Fibroblast of skin of back (primary cell): ENCODE measurements at places on chromosomes 3 and 15.

DNA sequence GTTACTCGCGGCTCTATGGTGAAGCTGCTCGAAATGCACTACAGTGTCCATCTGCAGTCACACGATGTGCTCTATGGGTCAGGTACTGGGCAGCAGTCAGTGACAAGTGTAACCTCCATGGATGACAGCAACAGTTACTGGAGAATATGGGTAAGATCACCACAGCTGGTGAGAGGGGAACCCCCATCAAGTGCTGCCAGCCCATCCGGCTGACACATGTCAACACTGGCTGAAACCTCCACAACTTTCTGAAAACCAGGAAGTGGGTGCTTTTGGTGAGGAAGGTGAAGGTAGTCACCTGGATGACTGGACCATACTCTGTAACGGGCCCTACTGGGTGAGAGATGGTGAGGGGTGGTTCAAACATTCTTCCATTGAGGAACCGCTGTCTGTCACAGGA lies 87.4 kb upstream of the C15orf39 start:
- no peak for DNase-seq

GRCh38 chr3:63228677-63229076 lies 49.4 kb upstream of the SYNPR start:
- peak; percentile 43 for DNase-seq

DNA sequence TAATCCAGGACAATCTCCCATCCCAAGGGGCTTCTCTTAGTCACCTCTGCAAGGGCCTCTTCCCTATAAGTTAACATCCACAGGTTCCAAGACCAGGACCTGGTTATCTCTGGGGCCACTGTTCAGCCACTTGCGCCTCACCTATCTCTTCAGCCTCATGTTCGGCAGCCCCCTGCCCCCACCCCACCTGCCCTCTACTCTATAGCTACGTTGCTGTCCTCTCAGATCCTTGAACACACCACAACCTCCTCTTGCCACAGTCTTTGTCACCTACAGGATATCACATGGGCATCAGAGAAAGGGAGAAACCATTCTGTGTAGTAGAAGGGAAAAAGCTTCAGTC lies 33.9 kb downstream of the SLC41A3 start:
- DNase-seq = no peak

- no peak for DNase-seq
Measured at GRCh38 chr3:64129106-64129505, 96.2 kb downstream of the PRICKLE2 start.

- DNase-seq = peak; percentile 8
Measured at GRCh38 chr3:114179575-114179974, 723 bp upstream of the DRD3 start.

GRCh38 chr15:34722439-34722836 lies 32.4 kb downstream of the GJD2 start:
- peak; percentile 56 for DNase-seq

DNA sequence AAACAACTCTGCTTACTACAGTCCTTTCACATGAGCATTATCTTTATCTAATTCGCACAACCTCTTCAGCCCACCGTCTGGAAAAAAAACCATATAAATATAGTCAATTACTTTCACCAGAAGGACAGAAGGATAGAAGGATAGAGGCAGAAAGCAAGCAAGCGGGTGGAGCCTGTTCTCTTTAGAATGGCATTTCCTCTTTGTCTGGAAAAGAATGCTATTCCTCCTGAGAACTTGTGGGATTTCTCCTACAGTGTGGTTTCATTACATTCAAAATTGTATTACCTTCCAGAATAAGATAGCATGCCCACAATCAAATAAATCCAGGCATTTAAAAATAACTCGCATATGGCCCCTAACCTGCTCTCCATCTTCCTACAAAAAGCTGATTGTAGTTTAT lies 23.1 kb downstream of the SLC30A4 start:
- DNase-seq = peak; percentile 74

DNA sequence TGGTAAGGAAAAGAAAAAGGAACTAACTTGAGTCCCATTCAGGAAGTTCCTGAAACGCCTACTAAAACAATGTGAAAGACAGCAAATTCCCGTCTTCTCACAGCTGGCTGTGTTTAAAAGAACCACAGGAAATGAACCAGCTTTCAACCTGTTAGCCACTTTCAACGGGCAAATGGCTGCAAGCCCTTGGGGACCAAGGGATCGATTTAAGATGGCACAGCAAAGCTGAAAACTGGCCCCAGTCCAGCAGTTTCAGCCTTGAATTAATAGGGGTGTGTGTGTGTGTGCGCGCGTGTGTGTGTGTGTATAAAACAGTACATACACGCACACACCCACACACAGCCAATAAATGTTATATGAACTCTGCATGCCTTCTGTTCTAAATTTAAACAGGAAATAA lies 168.7 kb upstream of the TMCO5A start:
- DNase-seq = no peak

GRCh38 chr3:7734456-7734855 lies 767.2 kb upstream of the LMCD1 start:
- DNase-seq = peak; percentile 46

- peak; percentile 35 for DNase-seq
Measured at GRCh38 chr3:180383332-180384020, 218.5 kb upstream of the TTC14 start.

GRCh38 chr3:112984485-112984884 lies 6.3 kb upstream of the GTPBP8 start:
- DNase-seq = no peak

DNA sequence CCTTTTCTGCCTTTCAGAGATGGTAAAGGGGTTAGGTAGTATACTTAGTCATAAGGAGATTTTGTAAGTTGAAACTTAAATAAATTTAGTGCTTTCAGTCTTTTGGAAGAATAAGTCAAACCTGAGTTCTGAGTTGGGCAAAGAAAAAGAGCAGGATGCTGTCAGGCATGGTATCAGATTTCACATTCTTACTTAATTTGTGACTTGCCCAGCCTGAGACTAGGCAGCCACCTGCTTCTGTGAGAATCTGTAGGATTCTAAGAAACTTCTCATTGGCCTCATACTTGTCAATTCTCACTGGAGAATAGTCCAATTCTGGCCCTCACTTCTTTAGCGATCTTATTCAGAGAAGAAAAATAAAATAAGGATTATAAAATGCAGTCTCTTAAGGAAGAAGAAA lies 577.5 kb downstream of the DIPK2A start:
- no peak for DNase-seq

- no peak for DNase-seq
Measured at GRCh38 chr3:64027658-64028057, 4.4 kb upstream of the PSMD6 start.

- DNase-seq = no peak
Measured at GRCh38 chr3:18126772-18127171, 298.4 kb downstream of the SATB1 start.

GRCh38 chr3:38097446-38098375 lies 39.2 kb downstream of the ACAA1 start:
- DNase-seq = no peak

DNA sequence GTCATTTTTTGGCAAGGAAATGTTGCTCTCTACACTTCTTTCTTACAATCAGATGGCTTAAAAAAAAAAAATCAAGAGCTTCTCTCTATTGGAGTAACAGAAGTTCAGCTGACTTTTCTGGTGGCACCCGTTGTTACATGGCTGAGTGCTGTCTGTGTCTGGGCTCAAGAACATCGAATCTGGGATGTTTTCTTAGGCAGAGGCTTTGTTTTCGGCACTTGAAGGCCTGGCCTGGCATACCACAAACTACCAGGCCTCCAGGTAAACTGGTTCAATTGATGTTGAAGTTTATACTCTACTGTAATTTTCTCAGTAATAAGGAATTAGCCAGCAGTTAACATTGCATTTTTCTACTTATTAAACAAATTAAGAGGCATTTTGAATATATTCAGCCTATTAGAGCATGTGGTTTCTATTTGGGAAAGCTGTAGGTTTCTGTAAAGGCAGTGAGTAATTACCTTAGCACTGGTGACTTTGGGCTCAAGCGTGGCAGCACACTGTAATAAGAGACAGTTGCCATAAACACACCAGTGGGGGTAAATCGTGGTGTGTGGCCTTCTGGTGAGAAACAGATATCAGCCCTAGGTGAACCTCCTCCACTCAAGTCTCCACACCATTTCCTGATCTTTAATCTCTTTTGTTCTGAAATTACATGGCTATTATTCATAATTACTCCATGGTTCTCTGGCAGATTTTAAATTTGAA lies 544.7 kb downstream of the MECOM start:
- DNase-seq = peak; percentile 10

DNA sequence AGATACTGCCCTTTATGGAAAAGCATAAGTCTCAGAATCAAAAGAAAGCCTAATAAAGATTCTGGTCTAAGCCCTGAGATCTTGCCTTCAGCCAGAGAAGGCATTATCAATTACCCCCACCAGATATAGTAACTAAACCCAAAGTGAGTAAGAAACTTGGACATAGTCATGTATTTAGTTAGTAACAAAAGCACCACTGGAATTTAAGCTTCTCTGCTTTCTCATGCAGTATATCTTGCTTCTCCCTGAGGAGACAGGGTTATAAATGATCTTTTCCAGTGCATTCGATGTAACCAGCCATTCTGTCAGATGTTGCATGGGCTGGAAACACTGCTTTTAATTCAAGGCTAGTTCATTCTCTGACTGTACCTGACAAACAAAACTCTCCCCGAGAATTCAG lies 946.7 kb downstream of the NAALADL2 start:
- DNase-seq = no peak

DNA sequence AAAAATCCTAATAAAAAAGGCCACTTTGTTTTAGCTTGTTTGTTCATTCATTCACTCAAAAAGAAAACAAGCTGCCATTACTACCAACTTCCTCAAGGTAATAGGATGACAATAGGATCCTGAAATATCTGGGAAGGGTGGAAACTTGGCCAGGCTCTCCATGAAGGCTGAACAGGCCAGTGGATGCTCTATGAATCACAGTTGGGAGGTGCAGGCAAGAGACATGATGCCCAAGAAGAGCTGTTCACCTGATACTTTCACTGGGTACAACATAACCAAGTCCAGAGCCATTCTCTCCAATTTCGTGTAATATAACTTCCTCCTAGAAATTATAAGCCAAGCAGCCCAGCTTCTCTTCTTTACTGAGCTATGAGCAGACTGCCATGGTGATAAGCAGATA lies 37.3 kb downstream of the NMNAT3 start:
- DNase-seq = no peak

GRCh38 chr15:100777821-100778220 lies 101.8 kb upstream of the ALDH1A3 start:
- peak; percentile 74 for DNase-seq

DNA sequence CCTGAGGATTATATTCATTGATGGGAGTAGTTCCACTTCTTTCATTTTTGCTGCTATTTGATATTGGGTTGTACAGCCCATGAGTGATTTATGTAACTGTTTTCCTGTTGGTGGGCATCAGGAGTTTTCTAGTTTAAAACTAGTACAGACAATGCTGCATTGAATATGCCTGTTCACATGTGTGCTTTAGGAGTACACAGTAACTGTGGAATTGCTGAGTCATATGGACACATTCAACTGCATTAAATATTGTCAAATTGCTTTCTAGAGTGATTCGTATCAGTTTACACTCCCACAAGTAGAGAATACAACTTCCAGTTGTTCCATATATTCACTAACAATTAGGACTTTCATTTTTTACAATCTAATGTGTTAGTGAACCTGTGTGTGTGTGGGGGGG lies 59.8 kb upstream of the THSD4 start:
- DNase-seq = peak; percentile 53

DNA sequence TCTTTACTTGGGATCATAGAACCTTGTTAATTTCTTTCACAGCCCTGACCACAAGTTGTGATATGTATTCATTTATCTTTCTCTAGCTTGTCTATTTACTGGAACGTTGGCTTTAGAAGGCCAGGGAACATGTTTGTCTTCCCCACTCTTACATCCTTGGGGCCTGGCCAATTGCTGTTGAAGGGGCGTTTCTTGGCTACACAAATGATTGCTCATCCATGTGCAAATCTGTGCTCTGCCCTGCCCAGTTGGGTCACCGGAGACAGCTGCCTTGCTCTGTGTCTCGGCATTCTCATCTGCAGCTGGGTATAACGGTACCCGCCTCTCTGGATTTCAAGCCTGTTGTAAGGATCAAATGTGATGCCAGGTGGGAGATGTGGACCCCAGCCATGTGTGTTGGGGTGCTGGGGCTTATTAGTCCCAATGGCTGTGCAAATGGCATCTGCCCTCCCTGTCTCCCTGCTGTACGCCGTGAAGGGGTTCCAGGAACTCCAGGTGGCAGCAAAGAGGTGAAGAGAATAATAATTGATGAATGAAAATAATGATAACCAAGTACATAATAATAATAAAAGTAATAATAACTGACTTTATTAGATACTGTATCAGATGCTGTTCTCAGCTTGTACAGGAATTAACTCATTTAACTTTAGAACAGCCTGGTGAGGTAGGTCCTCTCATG lies 24.0 kb upstream of the TLE3 start:
- DNase-seq = peak; percentile 64

GRCh38 chr3:143483214-143483613 lies 363.6 kb downstream of the CHST2 start:
- DNase-seq = no peak

- DNase-seq = peak; percentile 52
Measured at GRCh38 chr3:12479919-12480427, 4.3 kb upstream of the TSEN2 start.

GRCh38 chr3:27792869-27793268 lies 70.7 kb upstream of the EOMES start:
- no peak for DNase-seq

GRCh38 chr15:76391847-76392246 lies 55.3 kb downstream of the ISL2 start:
- no peak for DNase-seq

- no peak for DNase-seq
Measured at GRCh38 chr3:133836497-133837158, 31.0 kb downstream of the SRPRB start.

DNA sequence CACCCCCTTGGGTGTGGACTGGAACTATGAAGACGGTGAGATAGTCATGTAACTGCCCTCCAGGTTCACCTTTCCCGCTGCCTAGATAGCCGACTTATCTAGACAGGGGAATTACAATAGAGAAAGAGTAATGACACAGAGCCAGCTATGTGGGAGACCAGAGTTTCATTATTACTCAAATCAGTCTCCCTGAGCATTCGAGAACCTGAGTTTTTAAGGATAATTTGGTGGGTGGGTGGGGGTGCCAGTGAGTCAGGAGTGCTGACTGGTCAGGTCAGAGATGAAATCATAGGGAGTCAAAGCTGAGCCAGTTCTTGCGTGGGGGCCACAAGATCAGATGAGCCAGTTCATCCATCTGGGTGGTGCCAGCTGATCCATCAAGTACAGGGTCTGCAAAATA lies 19.7 kb upstream of the DNAJC19 start:
- DNase-seq = no peak

- DNase-seq = peak; percentile 43
Measured at GRCh38 chr15:48794697-48795134, 16.2 kb downstream of the CEP152 start.

DNA sequence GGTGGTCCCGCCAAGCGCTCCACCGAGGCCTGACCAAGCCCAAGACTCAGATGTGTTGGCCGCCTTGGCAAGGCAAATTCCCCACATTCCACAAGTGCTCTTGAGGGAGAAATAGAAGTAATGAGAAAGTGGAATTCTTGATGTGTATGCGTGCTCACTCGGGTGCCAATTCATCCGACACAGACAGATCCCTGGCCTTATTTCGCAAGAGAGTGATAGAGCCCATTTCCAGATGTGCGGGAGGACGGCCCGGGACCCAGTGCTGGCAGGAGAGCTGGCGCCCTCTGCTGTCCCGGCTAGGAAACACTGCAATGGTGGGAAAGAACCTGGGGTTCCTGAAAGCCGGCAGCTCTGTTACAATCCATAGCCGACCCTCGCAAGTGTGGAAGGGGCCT lies 76.0 kb downstream of the HMG20A start:
- DNase-seq = peak; percentile 97
